ENCODE measurements at places on chromosomes 3 and 15.

GRCh38 chr15:93617443-93617842 lies 528.4 kb upstream of the RGMA start:
- DNase-seq = no peak

- DNase-seq = no peak
Measured at GRCh38 chr3:67418426-67419217, 235.8 kb downstream of the SUCLG2 start.

- no peak for DNase-seq
Measured at GRCh38 chr3:59191651-59192050, 141.8 kb upstream of the CFAP20DC start.

DNA sequence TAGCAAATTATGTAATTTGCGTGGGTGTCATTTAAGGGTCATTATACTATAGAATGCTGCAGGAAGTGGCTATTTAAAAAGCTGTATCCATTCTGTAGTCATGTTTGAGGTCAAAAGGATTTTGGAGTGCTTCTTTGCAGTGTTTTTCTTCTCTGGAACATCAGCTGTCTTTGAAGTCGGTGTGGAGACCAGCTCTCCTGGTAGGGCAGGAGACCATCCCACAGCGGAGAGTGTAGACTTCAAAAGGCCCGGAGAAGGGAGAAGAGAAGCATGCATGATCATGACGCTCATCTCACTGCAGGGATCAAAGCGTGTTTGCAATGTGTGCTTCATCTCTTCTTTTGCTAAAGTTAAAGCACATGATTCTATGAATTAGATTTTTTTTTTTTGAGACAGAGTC lies 19.9 kb downstream of the PXK start:
- no peak for DNase-seq

DNA sequence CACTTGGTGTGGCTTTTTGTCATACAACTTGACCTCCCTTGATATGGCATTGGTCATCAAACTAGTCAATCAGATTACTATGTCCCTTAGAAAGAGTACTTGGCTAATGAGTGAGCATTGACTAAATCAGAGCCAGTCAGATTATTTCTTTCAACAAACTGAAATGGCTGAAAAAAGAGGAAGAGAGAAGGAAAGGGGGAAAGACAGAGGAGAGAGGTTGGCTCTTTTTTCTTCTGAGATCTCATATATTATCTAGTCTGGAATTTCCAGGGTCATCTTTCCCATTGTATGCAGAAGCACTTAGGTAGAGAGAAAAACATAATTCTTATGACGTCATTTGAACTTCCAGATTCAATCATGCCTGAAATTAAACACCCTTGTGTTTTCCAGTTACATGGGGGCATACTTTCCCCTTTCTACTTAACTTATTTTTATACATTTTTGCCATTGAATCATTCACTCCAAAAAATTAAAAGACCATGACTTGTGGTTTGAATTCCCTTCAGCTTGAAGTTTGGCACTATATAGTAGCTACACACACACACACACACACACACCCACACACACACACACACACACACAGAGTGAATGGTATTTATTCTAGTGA lies 387.8 kb downstream of the LSAMP start:
- no peak for DNase-seq

- DNase-seq = no peak
Measured at GRCh38 chr15:76075046-76075445, 15.3 kb downstream of the TMEM266 start.
